ENCODE measurements at places on chromosomes 3 and 15.
A peak's percentile ranks its signal among the peaks of the same experiment; 100 is the strongest.

DNA sequence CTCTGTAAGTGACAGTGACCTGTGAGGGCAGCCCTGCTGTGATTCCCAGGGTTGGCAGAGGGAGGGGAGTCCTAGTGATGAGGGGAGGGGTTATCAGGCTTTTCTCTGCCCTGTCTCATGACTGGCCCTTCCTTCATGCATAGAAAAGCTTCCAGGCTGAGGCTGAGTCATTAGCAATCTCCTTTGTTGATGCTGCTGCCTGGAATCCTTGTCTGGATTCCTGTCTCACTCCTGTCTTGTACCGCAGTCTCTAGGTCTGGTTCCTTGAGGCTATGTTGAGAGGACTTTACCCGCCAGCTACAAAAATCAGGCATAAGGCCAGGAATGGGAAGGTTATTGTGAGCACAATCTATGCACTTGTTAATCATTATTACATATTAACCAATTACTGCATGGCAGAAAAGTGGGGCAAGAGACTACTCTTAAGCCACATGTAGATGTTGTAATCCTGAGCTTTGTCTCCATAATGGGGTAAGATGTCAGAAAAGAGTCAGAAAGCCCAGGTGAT lies 7.2 kb downstream of the KLHL6 start:
- DNase-seq = no peak

- no peak for DNase-seq
Measured at GRCh38 chr15:68672781-68673205, 94.0 kb downstream of the CORO2B start.

DNA sequence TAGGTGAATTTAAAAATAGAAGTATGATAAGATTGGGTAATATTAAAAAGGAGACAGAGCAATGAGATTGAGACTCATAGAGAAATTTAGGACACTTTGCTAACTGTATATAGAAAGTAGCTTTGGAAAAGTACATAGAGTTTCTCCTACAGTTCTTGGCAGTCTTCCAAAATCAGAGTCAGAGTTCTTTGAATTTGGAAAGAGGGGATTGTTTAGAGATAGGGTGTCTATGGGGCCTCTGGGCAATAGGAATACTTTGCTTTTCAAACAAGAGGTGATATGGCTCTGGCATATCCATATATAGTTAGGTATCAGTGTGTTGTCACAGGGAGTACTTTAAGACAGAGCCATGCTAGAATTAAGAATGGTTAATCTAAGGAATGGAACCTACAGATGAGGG lies 477.1 kb upstream of the KCNMB2 start:
- no peak for DNase-seq

GRCh38 chr15:58415636-58416035 lies 16.2 kb upstream of the LIPC start:
- DNase-seq = no peak

DNA sequence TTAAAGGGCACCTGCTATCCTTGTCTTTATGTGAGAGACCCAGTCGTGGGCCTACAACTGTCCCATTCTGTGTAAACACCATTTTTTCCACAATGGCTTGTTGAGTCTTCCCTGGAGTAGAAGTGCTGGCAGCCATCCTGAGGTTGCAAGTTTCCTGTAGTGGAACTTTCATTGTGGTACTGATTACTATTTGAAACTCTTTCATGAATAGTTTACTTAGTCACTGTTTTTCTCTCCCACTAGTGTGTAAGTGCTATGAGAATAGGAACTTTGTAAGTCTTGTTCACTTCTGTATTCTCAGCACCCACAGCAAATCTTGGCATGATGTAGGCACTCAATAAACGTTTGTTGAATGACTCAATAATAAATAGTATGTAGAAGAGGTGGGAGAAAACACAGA lies 48.6 kb downstream of the RARB start:
- DNase-seq = no peak

- DNase-seq = no peak
Measured at GRCh38 chr3:150414258-150414657, 6.2 kb downstream of the TSC22D2 start.

DNA sequence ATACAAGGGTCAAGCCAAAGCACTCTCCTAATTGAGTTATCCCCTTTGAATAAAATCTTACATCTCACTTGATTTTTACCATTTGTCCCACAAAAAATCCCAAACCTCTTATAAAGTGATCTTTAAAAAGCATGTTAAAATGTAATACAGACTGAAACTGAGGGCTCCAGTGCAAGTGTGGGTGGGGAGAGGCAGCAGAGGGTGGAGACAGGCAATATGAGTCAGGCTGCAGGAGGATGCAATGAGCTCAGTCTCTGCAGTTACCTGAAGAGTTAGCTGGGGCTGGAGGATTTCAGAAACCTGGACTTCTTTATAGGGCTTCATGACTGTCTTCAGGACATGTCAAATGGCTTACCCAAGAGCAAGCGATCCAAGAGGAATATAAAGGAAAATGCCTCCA lies 14.2 kb upstream of the COLQ start:
- DNase-seq = peak; percentile 71

GRCh38 chr3:97001611-97002010 lies 187.2 kb downstream of the EPHA6 start:
- DNase-seq = no peak

- no peak for DNase-seq
Measured at GRCh38 chr3:121504618-121505017, 41.2 kb downstream of the POLQ start.

DNA sequence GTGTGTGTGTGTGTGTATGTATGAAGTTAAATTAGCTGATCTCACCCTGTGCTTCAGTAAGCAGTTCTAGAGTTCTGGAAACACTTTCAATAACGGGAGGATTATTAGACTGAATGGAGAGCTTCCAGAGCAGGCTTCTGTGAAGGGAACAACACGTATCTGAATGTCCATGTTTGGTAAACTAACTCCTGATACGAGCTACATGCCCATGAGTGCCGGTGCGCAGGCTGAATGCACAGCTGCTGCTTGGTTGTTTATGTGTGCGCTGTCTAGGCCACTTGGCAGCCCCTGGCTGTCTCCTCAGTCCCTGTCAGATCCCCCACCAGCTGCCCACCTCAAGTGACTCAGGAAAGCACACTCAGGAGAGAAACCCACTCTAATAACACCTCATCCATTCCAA lies 137.0 kb downstream of the EPHB1 start:
- no peak for DNase-seq

GRCh38 chr3:126542340-126543241 lies 16.1 kb downstream of the C3orf22 start:
- no peak for DNase-seq

DNA sequence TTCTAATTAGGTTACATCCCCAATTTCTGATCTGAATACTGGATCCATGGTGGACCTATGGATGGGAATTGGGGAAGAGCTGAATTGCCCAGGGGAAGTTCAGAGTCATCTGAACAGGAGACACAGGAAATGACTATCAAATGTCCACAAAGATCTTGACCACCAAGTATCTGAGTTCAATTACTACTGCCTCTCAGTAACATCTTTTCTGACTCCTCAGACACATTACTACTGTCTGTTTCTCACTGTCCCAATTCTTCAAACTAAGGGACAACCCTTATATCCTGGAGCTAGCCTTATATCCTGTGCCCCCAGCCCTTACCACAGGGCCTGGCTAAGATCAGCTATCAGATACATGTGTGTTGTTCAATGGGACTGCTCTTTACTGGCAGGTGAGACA lies 10.1 kb upstream of the IREB2 start:
- no peak for DNase-seq

GRCh38 chr3:82587174-82587573 lies 825.7 kb upstream of the GBE1 start:
- DNase-seq = no peak

DNA sequence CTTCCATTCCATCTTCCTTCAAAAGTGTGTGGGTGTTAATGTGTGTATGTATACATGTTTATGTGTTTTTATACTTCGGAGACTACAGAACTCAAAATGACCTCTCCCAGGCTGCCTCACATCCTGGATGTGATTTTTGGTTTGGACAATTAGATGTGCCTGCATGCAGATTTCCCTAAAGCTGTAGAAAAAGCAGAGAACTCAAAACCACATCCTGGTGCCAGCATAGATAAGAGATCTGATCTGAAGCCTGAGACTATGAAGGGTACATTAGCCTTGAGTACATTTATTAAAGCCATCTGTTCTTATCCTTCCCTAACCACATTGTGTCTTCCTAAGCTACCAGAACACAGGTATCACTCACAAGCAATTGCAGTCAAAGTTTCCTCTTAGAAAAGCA lies 319.4 kb upstream of the RASGRP1 start:
- DNase-seq = no peak

DNA sequence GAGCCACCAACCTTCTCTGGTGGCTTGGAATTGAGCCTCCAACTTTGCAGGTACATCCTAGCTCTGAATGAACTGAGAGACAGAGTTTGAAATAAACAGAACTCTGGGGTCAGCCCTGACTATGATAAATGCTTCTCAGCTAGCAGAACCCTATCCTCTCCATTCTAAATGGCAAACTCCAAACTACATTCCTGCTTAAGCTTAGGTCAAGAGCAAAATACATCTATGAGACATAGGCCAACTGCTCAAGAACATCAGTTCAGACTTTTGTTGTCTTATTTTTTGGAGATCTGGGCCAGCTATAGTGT lies 1.5 kb upstream of the SH3BP5 start:
- no peak for DNase-seq

- no peak for DNase-seq
Measured at GRCh38 chr3:181753391-181753790, 41.7 kb downstream of the SOX2 start.

DNA sequence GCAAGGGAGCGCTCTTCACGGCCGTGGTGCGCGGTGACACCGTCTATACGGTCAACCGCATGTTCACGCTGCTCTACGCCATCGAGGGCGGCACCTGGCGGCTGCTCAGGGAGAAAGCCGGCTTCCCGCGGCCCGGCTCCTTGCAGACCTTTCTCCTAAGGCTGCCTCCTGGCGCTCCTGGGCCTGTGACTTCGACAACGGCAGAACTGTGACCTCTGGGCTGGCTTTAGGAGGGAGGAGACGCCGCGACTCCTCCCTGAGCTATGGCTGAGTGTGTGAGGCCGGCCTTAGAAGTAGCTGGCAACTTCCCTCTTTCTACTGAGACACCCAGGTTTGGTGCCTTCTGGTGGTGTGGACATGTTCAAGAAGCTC lies 1.4 kb downstream of the KBTBD13 start:
- DNase-seq = peak; percentile 70

- no peak for DNase-seq
Measured at GRCh38 chr3:30124435-30125370, 481.7 kb upstream of the TGFBR2 start.

DNA sequence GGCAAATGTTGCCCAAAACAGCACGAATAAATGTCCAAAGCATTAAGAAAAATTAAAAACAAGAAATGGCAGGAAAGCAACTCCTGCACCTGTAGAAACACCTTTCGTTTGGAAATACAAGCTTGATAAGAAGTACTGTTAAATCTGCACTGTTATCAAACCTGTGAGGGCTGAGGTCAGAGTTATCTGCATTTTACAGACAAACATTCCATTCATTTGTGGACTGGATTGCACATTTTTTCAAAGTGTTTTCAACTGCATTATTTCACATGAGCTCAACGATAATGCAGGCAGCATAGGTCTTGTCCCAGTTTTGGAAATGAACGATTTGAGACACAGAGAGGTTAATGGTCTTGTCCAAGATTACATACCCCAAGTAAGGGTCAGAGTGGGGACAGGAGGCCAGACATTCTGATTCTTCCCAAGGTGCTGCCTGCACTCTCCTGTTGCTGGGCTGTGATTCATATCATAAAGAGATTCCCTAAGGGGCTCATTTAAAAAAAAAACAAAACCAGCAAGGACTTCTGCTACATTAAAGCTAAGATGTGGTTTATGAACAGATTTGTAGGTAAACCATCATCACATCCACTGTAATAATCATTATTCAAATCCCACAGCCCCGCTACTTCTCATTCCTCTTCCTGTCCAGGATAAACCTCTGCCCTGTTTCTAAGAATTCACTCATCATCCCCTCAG lies 13.0 kb downstream of the GUCA1C start:
- no peak for DNase-seq

DNA sequence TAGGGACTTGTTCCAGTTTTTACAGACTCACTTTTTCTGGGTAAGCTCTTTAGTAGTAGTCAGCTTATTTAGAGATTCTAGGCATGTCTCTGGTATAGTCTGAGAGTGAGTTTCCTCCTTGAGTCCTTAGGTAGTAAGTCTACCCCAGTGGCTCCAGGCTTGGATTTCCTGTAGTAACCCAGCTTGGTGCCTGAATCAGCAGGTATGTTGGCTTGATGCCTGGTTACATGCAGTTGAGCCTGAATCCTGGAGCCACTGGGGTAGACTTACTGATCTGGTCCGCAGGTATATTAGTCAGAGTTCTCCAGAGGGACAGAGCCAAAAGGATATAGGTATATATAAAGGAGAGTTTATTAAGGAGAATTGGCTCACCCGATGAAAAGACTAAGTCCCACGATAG lies 85.8 kb upstream of the RBMS3 start:
- no peak for DNase-seq

DNA sequence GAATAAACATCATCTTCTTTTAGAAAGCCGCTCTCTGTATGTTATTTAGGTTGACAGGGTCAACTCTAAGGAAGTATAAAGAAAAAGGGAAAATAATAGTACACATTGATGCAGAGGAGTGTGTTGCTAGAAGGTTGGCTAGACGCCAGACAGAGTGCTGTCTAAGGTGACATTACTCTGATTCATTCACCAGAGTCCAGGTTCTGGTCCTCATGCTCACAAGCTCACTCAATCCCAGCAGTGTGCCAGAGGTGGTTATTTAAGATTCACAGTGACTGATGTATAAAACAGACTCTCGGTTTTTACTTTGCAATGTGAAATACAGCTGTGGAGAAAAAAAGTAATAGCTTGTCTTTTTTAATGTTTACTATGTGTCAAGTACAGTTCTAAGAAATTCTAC lies 1.7 kb downstream of the CFAP44 start:
- no peak for DNase-seq

GRCh38 chr3:24242012-24242698 lies 252.5 kb downstream of the THRB start:
- DNase-seq = no peak

DNA sequence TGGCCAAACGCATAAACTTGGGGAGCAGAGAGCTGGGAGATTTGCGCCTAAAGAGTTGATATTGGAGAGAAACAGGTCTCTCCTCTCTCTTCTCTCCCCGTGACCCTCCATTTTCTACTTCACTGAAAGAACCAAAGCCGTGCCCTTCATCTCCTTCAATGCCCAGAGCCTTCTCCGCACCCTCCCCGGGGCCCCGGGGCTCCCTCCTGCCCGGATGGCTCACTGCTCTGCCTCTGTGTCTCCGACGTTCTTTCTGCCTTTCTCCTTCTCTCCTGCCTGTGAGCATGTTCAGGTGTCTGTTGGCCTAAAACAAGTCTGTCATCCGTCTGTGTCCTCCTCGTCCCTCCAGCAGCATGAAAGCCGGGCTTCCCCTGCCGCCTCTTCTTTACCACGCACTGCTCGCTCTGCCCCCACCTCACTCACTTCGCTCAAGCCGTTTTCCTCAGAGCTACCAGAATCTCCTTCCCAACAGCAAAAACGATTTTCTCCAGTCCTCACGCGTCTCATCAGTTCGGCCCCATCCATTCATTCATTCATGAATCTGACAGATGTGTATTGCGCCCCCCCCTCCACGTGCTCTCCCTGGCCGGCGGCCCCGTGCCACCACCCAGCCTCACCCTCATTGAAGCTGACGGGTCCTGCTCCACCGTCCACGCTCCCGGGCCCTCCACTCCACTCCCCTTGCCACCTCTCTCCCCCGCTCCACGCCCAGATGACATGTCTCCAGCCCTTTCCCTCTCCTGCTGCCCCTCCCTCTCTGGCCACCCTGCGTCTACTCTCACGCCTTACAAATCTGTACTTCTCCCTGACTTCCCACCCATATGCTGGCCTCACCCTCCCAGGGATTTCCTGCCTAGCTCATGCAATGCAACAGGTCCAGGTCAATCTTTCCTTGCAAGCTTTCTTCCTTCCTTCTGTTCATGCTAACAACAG lies 10.2 kb downstream of the MUC4 start:
- DNase-seq = no peak

GRCh38 chr3:127028781-127029657 lies 46.1 kb downstream of the PLXNA1 start:
- no peak for DNase-seq
